ENCODE measurements at places on chromosomes 6 and 20.

DNA sequence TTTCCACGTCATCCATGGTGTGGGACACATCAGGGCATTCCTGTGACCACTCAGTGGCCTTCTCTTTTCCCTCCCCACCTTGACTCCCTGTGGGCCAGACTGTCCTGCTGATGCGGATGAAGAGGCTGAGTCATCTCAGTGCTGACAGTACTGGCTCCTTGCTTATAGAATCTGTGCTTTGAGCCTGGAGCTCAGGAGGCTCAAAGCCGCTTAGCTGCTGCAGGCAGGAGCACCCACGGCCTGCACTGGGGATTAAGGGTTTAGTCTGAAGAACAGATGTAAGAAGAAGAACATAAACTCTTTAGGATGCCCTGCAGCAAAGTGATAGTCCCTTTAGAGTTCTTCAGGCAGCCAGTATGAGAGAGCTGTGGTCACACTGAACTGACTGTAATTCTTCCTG is 642.0 kb upstream of the CHD6 start:
- DNase-seq, result no peak

GRCh38 chr6:5866547-5867051 is 140.1 kb downstream of the NRN1 start:
- no peak for DNase-seq

- no peak for DNase-seq
Observed at GRCh38 chr20:60700728-60701127, 551.3 kb upstream of the CDH4 start.

GRCh38 chr6:143034689-143035334 is 25.9 kb upstream of the AIG1 start:
- no peak for DNase-seq

- no peak for DNase-seq
Observed at GRCh38 chr20:20089018-20089417, 36.7 kb downstream of the CFAP61 start.

- DNase-seq, result no peak
Observed at GRCh38 chr6:126643352-126643751, 303.4 kb downstream of the CENPW start.

DNA sequence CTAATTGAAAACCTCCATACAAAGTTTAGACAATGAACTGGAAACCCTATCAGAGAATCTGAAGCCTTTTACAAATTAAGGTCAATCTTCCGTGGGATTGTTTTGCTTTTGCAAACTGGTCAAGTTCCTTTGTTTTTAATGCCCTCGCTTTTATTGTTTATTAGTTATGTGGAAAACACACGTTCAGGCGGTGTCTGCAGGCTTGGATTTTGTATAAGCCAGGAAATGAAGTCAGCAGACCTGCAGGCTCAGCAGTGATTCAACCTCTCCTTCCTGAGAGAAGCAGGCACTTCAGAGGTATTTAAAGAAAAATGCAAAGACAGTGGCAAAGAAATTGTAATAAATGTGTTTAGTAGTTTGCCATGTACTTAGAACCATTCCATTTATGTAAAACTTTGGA is 103.4 kb upstream of the PDE10A start:
- no peak for DNase-seq

DNA sequence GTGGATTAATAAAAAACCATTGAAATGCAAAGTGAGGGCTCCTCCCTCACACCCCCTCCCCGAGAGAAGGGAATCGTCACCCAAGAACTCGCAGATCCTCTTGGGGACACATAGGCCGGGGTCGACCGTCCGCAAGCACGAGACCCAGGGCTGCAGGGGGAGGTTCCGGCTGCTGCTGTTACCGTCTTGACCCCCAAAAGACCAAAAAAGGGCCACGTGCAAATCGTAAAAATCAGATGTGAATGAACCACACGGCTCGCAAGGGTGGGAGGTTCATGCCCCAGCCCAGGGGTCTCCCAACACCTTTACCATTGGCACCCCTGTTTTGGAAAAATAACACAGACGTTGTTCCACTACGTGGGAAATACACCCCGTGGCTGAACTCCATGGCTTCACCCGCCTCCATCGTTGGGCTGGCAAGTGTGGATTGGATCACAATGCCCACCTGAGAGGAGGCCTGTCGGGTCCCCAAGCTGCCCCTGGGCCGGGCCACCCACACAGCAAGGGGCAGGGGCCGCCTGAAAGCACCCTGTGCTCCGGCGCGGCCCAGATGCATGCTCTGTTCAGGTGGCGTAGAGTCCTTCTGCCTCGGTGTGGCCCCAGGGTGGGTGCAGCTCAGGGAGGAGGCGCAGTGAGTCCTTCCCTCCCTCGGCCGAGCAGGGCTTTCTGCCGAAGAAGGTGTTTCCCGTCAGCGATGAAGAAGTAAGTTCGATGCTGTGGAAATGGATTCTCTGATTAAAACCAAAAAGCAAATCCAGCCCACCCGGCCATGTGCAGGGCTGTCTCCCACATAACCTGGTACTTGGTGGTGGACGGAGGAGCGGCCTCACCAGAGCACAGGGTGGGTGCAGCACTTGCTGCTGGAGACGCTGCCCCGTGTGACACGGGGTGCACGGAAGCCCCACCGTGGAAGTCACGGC is 85.0 kb downstream of the YTHDF1 start:
- DNase-seq, result no peak

DNA sequence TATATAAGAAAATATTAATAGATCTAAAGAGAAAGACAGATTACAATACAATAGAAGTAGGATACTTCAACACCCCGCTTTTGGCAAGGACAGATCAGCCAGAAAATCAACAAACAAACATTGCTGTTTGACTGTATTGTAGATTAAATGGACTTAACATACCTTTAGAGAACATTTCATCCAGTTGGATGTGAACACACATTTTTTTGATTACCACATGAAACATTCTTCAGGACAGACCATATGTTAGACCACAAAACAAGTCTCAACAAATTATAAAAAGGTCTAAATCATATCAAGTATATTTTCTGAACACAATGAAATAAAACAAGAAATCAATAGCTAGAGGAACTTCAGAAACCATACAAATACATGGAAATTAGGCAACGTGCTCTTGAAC is 148.2 kb downstream of the TRMT11 start:
- DNase-seq, result no peak

DNA sequence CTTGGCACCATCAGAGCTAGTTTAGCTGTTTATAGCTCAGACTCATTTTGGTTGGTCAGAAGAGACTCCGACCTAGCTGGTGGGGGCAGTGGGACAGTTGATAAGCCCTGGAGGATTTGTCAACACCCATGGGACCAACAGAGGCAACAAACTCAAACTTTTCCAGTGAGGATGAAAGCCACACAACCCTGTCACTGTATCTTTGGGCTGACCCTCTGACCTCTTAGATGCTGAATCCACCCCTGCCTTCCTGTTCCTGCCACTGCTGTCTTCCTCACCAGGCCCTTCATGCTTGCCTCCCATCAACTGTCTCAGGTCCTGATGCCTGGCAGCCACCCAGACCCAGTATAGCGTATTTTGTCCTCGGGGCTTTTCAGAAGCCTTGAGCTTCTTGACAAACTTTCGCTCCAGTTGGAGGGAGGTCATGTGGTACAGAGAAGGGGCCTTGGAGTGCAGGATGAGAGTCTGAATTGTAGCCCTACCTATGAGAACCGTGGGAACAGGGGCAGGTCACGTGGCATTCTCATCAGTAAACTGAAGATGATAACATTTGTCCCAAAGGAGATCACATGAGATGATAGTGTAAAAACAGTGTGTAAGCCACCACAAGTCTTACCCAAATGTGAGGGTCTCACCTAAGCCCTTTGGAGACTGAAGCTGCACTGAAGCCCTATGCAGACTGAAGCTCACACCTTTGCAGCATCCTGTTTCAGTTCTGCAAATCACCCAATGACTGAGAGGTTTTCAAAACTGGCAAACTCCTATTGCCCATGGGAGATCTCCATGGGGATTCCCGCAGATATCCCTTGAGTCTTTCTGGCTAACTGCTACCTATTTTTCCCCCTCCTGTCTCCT is 72.0 kb upstream of the F13A1 start:
- no peak for DNase-seq

DNA sequence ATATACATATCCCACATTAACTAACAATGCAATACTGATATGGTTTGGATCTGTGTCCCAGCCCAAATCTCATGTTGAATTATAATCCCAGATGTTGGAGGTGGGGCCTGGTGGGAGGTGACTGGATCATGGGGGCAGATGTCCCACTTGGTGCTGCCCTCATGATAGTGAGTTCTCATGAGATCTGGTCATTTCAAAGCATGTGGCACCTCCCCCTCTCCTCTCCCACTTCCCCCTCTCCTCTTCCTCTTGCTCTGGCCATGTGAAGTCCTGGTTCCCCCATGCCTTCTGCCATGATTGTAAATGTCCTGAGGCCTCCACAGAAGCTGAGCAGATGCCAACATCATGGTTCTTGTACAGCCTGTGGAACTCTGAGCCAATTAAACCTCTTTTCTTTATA is 71.2 kb downstream of the FYN start:
- DNase-seq, result no peak

DNA sequence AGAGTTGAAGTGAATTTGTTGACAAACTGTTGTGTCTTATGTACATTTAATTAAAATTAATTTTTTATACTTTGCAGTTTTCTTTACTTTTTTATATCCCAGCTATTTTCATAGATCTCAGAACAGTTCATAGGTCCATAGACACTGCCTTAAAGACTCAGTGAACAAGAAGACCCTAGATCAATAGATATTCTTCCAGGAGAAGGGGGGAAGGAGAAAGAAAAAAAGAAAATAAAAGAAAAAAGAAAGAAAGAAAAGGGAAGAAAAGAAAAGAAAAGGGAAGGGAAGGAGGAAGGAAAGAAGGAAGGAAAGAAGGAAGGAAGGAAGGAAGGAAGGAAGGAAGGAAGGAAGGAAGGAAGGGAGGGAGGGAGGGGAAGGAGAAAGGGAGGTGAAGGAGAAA is 130.8 kb downstream of the MAFB start:
- DNase-seq, result no peak

GRCh38 chr6:124961777-124962638 is at the start of gene RNF217:
TSS of gene RNF217 (plus strand) at chr6:124962437. CDS start at chr6:124962545, 108 bp downstream.
- peak; percentile 62 for DNase-seq

- DNase-seq, result no peak
Observed at GRCh38 chr20:37230200-37230599, 31.4 kb downstream of the GHRH start.

- no peak for DNase-seq
Observed at GRCh38 chr6:46287681-46288080, 116.9 kb upstream of the ENPP5 start.

GRCh38 chr6:161546632-161547031 is 272.8 kb upstream of the AGPAT4 start:
- DNase-seq, result no peak

DNA sequence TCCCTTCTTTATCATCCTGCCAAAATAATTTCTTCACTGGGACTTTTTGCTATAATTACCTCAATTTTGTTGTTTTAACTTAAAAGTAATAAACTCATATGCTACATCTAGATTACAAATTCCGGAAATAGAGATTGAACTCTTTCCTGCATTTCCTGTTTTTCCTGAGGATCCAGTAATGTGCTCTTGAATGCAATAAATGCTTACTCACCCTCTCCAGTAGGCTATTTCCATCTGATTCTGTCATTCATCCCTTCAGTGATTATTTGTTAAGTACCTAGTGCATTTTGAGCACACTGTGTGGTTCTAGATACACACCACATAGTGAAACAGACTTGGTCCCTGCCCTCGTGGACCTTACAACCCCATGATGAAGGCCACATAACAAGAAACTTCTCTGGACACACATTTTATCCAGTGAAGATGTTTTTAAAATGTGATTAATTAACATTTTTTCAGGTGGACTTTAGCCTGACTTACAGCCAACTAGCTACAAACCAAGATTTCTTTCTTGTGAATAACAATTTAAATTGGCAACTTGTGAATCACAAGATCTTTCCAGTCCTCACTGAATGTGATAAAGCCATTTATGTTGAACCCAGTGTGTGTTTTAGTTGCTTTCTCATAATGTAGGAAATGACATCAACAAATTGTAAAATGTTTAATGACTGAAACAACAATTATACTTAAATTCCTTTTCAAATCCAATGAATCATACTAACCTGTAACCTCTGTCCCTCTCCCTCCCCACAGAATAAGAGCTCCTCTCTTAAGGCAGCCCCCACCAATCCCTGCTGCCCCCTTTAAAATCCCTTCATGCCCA is 272.3 kb downstream of the KHDC1L start:
- DNase-seq, result no peak

GRCh38 chr6:52297433-52297832 is 12.9 kb upstream of the MCM3 start:
- DNase-seq, result no peak

GRCh38 chr6:21219856-21220255 is 373.7 kb upstream of the SOX4 start:
- DNase-seq, result no peak

GRCh38 chr20:3932277-3932676 is 43.1 kb downstream of the PANK2 start:
- no peak for DNase-seq

- no peak for DNase-seq
Observed at GRCh38 chr6:132812255-132812732, 2.1 kb upstream of the RPS12 start.

- DNase-seq, result no peak
Observed at GRCh38 chr6:111038534-111039252, 48.6 kb upstream of the SLC16A10 start.

- DNase-seq, result no peak
Observed at GRCh38 chr6:118537574-118537973, 10.5 kb upstream of the PLN start.

DNA sequence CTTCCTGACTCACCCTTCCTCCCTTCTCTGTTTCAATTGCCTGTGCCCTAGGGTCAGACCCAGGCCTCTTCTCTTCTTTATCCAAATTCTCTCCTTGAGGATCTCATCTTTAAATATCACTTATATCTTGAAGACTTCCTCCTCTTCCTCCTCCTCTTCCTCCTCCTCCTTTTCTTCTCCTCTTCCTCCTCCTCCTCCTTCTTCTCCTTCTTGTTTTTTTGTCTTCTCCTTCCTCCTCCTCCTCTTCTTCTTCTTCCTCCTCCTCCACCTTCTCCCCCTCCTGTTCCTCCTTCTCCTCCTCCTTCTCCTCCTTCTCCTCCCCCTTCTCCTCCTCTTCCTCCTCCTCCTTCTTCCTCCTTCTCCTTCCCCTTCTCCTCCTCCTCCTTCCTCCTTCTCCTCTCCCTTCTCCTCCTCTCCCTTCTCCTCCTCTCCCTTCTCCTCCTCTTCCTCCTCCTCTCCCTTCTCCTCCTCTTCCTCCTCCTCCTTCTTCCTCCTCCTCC is 127.6 kb upstream of the AKIRIN2 start:
- no peak for DNase-seq

GRCh38 chr6:130749402-130749801 is 77.8 kb upstream of the SMLR1 start:
- no peak for DNase-seq

- DNase-seq, result no peak
Observed at GRCh38 chr6:98759459-98759858, 74.9 kb upstream of the POU3F2 start.

DNA sequence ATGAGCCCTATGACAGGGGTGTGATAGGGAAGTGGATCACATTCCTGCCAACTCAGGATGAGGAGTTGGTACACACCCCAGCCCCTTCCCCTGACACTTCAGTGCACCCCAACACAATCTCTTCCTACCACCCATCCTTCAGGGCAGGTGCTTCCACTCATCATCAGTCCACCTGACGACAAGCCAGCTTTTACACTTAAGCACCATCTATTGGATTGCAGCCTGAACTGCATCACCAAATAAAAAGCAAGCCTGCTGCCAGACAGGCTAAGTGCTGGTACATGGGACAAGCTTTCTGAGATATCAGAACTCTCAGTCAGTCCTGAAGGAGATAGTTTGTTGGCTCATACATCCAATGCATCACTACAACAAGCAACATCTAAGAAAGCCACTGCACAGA is 69.0 kb upstream of the TMEM200A start:
- DNase-seq, result no peak

GRCh38 chr6:135054226-135054568 is 425 bp downstream of the HBS1L start:
- DNase-seq, result no peak

GRCh38 chr20:1721687-1722512 is 64.3 kb upstream of the SIRPG start:
- no peak for DNase-seq
